Kidney (tissue), 22 donors: ENCODE measurements at places on chromosomes 2 and 18.

GRCh38 chr2:145918951-145919350 is 1399.0 kb upstream of the ZEB2 start:
- no peak for DNase-seq

- no peak for DNase-seq
These were observed 19.6 kb upstream of the NDUFV2 start for GRCh38 chr18:9082711-9083510.

DNA sequence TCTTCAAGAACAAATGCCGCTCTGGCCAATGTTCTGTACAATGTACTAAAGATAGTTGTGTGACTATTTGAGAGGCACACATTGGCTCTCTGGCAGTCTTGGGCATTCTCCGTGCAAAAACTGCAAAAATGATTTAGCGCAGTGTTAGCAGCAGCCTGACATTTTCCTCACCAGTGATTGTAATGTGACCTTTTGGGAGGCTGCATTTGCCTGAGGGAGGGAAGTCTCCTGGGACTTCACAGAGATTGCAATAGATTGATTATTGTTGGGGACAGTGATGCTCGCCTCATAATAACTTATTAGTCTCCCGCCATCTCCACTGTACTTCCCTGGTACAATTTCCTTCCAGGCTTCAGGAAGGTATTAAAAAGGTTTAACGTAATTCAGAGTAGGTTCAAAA is 149.2 kb downstream of the UXS1 start:
- no peak for DNase-seq

- no peak for DNase-seq
These were observed 804.7 kb upstream of the PIK3C3 start for GRCh38 chr18:41150316-41150715.

GRCh38 chr18:52150050-52150449 is 189.9 kb upstream of the DCC start:
- no peak for DNase-seq

- peak; percentile 21 for DNase-seq
These were observed 64.1 kb upstream of the NDUFV2 start for GRCh38 chr18:9038277-9038871.

GRCh38 chr2:20050104-20050645 is 1.3 kb downstream of the LAPTM4A start:
- DNase-seq, result no peak
